AG08395 (cell line): ENCODE measurements at places on chromosomes 5 and 9.

GRCh38 chr5:180297587-180298282 lies 5.9 kb upstream of the MAPK9 start:
- no peak for DNase-seq

DNA sequence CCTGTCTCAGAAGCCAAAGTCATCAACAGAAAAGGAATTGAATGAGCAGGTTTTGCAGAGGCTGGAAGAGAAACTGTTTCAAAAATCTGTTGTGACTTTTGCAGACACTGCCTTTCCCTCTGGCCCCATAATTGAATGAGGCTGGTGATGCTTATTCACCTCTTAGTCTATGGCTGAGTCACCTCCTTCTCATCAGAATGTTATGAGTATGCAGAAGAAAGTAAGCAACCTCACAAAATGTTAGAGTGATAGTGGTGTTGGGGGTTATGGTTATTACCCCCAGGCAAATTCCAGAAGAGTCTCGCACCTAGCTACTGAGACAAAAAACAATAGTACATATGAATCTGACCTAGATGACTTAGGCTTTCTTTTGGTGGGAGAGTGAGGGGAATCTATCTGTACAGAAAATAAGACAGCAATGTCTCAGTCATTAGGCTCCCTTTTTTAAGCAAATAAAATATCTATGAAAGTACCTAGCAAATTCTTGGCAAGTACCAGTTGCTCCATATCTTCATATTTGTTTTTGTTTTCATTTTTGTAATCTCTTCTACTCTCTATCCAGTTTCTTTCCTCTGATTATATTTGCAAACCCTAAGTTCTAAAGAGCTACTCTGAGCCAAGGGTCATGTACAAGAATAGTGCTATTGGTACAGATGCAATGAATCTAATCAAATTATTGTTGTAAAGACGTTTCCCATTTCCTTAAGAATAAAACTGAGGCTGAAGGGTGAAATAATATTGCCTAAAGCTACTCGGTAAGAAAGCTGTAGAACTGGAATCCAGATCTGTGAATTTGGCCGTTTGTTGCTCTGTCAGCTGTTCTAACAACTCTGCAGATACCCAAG lies 498.1 kb upstream of the TNC start:
- peak; percentile 88 for DNase-seq

- no peak for DNase-seq
Measured at GRCh38 chr5:91910247-91910646, 527.1 kb upstream of the ARRDC3 start.

- DNase-seq = no peak
Measured at GRCh38 chr5:73485715-73486114, 12.5 kb upstream of the BTF3 start.

- DNase-seq = no peak
Measured at GRCh38 chr5:136143763-136144162, 11.1 kb downstream of the SMAD5 start.

GRCh38 chr9:26891726-26892125 lies 876 bp downstream of the CAAP1 start:
- DNase-seq = no peak

GRCh38 chr5:124341066-124341858 lies 405.2 kb downstream of the ZNF608 start:
- no peak for DNase-seq

GRCh38 chr5:125987677-125988255 lies 435.4 kb upstream of the GRAMD2B start:
- DNase-seq = no peak

GRCh38 chr5:935510-936084 lies 42.9 kb downstream of the TRIP13 start:
- DNase-seq = no peak

DNA sequence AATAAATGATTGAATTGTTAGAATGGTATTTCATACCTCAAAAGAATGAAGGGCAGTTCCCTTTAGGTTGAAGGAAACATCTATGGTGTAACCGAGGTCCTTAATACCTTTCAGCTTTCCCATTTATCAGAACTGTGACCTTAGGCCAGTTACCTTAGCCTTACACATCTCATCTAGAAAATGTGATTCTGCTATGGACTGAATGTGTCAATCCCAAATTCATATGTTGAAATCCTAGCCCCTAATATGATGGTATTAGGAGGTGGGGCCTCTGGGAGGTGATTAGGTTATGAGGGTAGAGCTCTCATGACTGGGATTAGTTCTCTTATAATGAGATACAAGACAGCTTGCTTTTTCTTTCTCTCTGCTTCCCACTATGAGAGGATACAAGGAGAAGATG lies 441.9 kb downstream of the PLK2 start:
- no peak for DNase-seq

DNA sequence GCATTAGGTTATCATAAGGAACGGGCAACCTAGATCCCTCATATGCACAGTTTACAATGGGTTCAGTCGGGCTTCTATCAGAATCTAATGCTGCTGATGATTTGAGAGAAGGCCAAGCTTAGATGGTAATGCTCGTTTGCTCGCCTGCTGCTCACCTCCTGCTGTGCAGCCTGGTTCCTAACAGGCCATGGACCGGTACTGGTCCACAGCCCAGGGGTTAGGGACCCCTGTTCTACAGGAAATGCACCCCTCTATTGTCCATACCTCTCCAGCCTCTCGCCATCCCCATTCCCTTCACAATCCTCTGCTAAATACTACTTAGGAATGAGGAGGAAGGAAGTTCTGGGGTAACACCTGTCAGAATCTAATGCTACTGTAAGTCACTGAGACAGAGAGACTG lies 75.1 kb downstream of the OXCT1 start:
- no peak for DNase-seq

DNA sequence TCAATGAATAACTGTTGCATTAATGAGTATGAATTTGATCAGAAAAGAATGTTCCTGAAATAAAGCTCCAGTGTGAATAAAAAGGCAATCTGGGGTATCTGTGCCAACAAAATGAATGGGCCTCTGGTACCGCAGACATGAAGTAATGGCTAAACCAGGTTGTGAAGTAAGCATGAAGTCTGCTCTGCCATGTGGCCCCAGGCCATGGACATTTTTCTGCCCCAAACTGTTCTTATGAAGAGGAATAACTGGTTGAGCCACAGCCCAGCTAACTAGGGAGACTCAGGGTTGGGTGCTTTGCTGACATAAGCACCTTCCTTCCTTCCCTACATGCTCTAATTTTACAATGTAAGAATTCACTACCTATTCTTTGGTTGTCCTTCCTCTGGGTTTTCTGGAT lies 147.4 kb upstream of the LRRTM2 start:
- DNase-seq = no peak

- peak; percentile 44 for DNase-seq
Measured at GRCh38 chr9:14415947-14416346, 102.0 kb upstream of the NFIB start.

DNA sequence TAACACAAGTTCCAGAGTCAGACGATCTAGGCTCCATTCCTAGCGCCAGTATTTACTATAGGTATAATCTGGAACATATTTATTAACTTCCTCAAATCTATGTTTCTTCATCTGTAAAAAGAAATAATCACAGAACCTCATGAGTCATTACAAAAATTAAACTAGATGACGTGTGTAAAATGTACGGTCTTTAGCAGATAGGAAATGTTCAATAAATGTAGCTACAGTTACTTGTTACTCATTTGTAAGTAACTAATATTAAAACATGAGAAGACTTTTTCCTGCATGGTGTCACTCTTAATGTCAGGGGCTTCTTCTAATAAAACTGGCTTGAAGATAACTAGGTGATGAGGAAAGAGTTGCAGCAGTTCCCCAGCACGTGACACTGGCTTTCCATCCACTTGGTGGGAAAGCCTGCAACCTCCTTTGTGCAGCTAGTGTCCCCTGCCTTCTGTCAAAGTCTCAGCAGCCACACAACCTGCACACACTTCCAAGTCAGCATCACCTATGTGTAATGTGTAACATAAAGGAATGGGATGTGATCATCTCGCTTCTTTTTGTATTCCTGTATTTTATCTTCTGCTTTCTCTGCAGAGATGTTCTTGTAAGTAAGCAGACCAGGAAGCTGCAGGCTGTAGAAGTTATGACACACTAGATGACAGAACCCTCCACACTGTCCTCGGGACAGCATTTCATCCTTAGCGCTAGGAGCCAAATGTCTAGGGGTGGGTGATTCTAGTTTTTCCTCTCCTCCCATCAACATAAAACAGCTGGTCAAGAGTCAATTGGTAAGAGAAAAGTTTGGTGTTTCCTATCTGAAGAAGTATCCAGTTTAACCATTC lies 1.8 kb upstream of the JAKMIP2 start:
- DNase-seq = no peak

GRCh38 chr9:81656004-81656403 lies 33.3 kb downstream of the TLE1 start:
- no peak for DNase-seq

DNA sequence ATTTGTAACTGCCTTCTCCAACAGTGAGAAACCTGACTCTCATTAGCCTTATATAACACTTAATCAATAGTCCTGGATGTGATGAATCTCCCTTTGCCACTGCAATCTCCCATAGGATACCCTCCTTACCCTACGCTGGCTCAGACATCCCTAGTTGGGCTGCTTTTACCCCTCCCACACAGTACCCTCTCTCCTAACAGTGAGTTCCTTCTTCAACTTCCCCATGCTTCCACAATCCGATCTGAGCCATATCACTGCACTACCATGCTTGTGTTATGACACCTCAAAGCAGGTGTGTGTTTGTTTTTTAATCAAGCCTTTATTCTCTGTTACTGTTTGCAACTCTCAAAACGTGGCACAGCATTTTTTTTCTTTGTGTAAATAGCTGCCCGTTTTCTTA lies 60.5 kb upstream of the C9orf72 start:
- DNase-seq = no peak

GRCh38 chr5:124650951-124651662 lies 95.3 kb downstream of the ZNF608 start:
- DNase-seq = no peak

GRCh38 chr9:86792136-86792535 lies 155.2 kb downstream of the GAS1 start:
- DNase-seq = no peak

DNA sequence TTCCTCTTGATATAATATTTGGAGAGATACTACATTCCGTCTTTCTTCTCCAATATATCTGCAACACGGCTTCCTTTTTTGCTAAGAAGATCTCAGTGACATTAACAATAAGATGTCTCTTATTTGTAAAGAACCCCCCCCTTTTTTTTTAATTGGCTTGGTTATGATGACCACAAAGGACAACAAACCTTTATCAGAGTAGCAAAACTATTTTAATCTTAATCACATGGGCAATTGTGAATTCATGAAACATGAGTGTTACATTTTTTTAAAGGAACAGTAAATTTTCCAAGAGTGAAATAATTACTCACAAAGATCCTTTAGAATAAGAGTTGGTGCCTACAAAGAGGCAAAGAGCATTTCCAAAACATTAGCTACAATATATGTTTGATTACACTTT lies 554.1 kb downstream of the MAT2B start:
- DNase-seq = no peak
